Uterus (tissue), 4 donors: ENCODE measurements at places on chromosomes 7 and 10. TPM values are rescaled to one million over a fixed set of nuclear protein-coding genes. Genes with fewer than 3 reads are reported as not detected.
A peak's percentile ranks its signal among the peaks of the same experiment; 100 is the strongest.

- DNase-seq: no peak
- no peaks in the 10 kb centered on the region for H3K36me3 ChIP-seq
- H3K4me3 ChIP-seq: no peak overlapping the region
- no peaks in the 10 kb centered on the region for H3K4me1 ChIP-seq
- H3K27me3 ChIP-seq: no peaks in the 10 kb centered on the region
Measured at GRCh38 chr10:59864141-59864962, 42.0 kb downstream of the CCDC6 start.

GRCh38 chr10:9362721-9363120 is 1308.2 kb downstream of the GATA3 start:
- DNase-seq: no peak
- no peaks in the 10 kb centered on the region for H3K4me1 ChIP-seq
- no peaks in the 10 kb centered on the region for H3K27me3 ChIP-seq
- H3K4me3 ChIP-seq: no peak overlapping the region

DNA sequence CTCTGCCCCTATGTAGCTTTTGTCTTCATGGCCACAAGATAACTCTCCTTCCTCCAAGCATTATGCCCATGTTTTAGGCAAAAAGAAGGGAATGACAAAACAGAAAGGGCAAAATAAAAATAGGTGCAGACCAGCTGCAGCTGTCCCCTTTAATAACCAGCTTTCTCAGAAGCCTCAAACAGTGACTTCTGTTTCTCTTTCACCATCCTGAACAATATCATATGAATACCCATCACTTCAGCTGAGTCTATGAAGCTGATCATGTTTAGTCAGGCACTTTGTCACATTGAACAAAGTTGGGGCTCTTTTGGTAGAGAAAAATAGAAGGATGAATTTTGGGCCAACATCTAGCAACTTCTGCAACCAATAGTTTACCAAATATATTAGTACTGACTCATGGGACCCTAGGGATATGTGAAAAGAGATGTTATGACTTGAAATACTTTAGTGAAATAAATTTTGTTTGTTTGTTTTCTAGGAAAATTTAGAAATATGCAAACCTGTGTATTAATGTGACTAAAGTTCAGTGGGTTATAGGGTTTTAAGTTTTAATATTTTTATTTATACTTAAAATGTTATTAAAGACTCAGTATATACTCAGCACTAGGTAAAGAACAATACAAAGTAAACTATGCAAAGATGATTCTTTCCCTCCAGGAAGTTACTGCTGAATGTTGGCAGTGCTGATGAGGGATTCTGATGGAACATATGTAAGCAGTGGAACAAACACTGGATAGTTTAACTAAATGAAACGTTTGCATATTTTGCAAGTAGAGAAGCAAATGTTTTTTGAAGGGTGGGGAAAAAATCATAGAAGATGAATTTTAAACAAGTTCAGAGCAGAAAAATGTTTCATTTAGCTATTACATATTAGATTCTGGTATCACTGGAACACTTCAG is 133.7 kb downstream of the FOXP2 start:
- H3K4me3 ChIP-seq: no peak overlapping the region
- H3K27ac ChIP-seq: no peak overlapping the region
- DNase-seq: no peak
- no peaks in the 10 kb centered on the region for H3K27me3 ChIP-seq
- H3K36me3 ChIP-seq: no peaks in the 10 kb centered on the region

DNA sequence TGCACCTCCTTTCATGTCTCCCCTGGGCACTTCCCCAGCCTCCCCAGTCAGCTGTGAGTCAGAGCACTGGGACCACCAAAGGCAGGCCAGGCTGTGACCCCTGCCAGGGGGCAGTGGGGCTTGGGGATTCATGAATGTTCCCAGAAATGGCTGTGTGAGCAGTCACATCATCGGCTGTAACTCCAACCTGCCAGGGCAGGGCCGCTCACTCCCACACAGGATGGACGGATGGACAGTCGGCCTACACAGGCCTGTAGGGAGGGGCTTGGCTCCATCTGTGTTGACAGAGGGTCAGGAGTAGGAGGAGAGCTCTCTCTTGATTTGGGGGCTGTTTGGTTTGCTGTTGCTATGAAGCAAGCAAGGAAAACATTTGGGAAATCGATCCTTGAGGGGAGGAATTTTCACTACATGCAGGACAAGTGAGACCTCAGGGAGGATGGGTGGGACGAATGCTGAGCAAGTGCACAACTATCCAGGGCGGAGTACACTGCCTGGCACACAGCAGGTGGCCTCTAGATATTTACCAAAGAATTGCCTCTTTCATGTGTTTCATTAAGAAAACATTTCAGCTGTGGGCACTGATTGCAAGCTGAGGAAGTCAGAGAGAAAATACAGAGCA is 2.9 kb upstream of the IGFBP1 start:
- H3K27me3 ChIP-seq: no peaks in the 10 kb centered on the region
- no peak for DNase-seq
- no peak overlapping the region for H3K4me3 ChIP-seq
- no peaks in the 10 kb centered on the region for H3K36me3 ChIP-seq

DNA sequence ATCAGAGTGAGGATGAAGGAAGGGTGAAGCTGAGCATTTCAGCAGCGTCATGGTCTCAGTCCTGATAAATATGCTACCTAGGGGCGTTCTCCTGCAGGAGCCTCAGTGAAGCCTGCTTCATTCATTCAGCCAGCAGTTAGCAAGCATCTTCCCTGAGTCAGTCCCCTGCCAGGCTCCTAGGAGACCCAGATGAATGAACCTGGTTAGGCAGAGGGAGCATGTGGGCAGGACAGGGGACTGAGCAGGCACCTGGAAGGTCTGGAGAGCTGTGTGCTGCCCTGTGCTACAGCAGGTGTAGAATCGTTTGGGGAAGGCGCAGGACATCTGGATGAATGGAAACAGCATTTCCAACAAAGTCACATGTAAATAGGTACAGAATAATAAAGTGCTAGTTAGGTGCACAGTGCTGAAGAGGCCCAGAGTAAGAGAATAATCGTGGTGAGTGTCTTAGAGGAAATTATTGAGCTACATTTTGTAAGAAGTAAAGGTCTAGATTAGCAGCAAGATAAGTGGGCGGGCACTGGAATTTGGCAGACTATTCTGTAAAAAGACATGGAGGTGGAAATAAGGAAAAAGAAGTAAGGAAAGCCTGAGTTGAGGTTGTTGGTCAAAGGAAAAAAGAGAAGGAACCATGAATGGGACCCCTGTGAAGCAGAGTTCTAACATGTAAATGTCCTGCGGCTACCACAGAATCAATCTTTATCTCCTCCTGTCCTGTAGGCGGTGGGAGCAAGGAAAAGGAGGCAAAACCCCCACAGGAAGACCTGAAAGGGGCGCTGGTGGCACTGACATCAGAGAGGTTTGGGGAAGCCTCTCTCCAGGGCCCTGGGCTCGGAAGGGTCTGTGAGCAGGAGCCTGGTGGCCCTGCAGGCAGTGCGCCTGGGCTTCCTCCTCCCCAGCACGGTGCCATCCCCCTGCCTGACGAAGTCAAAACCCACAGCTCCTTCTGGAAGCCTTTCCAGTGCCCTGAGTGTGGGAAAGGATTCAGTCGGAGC is 12.0 kb downstream of the ZSCAN25 start:
- no peaks in the 10 kb centered on the region for H3K36me3 ChIP-seq
- no peak overlapping the region for H3K4me3 ChIP-seq
- no peaks in the 10 kb centered on the region for H3K4me1 ChIP-seq
- no peak for DNase-seq

DNA sequence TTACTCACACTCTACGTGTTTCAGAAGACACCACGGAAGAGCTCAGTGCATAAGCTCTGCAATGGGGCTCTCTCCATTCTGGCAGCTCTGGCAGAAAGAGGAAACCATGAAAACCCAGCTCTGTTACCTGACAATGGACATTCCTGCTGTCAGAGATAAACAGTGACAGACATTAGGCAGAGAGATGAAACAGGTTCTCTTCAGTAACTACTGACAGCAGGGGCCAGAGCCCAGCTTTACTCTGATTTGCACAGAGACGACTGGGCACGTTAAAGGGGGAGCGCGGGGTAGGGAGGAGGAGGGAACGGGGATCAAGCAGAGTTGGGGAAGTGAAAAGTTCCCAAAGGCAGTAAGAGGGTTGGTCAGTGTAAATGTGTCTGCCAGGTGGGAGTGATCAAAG is 206.1 kb downstream of the RAMP3 start:
- no peak for DNase-seq
- no peaks in the 10 kb centered on the region for H3K27me3 ChIP-seq
- no peaks in the 10 kb centered on the region for H3K36me3 ChIP-seq
- H3K27ac ChIP-seq: no peak overlapping the region
- H3K4me3 ChIP-seq: no peak overlapping the region
- H3K4me1 ChIP-seq: no peaks in the 10 kb centered on the region

DNA sequence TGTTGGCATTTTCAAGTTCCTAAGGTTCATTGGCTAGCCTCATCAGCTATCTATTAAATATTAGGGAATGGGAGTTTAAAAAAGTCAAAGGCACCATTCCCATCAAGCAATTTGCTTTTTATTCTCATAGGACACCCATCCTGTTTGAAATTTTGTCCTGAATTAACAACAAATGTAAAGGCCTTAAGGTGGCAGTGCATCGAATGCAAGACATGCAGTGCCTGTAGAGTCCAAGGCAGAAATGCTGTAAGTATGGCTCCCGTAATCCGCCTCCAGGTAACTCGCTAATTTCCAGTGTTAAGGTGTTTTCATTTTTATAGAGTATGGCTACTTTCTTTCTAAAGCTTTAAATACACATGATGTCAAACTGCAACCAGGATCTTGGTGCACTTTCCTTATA is 141.9 kb upstream of the SAMD8 start:
- H3K27ac ChIP-seq: no peak overlapping the region
- peaks cover 5% of the 10 kb centered on the region for H3K4me1 ChIP-seq
- no peak overlapping the region for H3K4me3 ChIP-seq
- no peaks in the 10 kb centered on the region for H3K27me3 ChIP-seq
- H3K36me3 ChIP-seq: no peaks in the 10 kb centered on the region

DNA sequence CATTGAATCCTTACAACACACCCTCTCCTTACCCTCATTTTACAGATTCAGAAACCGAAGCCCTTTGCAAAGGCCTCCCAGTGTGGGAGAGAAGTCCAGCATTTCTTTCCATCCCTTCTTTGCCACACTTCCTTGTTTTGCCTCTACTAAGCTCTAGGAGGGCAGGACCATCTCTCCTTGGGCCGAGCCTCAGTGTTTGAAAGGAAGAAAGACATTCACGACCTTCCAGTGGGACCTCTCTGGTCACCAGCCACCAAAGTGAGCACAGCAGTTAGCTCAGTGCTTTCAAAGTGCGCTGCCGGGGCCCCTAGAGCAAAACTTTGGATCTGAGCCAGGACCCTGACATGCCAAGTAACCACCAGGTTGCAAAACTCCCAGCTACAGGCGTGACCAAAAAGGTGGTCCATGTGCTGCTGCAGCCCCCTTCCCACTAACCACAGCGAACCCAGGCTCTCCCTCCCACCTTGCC is 12.4 kb downstream of the CTBP2 start:
- DNase-seq: peak; percentile 57
- H3K27me3 ChIP-seq: no peaks in the 10 kb centered on the region
- no peaks in the 10 kb centered on the region for H3K36me3 ChIP-seq
- H3K4me3 ChIP-seq: no peak overlapping the region
- peak overlapping the region; percentile 82 for H3K27ac ChIP-seq

DNA sequence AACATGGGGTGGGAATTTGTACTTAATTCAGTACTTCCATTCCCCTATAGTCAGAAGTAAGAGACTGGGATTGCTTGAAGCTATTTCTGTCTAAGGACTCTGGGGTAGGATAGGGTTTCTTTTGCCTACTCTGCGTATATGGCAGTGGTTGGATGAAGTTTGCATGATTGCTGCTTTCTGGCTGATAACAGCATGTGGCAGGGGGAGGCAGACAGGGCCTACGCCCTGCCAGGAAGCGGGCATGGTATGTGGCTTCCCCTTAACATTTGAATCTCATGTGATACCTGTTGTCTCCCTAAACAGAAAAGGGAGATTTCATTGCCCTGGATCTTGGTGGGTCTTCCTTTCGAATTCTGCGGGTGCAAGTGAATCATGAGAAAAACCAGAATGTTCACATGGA is 57.1 kb downstream of the TACR2 start:
- H3K27ac ChIP-seq: no peak overlapping the region
- H3K4me3 ChIP-seq: no peak overlapping the region

DNA sequence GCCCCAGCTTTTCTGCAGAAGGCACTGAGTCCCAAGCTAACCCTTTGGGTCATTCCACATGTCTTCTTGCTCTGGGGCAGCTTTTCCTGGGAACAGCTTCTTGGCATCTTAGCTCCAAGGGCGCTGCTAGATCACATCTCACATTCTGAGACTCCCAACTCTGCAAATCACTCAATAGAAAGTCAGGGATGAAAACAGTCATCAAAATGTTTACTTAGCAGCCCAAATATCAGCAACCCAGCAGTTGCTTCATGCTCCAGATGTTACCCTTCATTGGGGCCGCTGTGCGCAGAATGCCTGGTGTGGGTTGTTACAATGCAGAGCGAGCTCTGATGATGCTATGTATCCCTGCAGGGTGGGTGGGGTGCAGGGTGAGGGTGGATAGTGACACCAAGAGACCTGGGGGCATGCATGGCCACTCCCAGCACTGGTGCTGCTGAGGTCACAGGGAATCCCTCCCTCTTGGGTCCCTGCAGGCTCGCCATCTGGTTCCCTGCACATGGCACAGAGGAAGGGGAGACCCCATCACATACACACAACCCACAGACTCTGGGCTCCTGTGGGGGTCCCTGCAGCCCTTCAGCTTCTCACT is 19.0 kb downstream of the WDFY4 start:
- no peak overlapping the region for H3K4me3 ChIP-seq
- no peaks in the 10 kb centered on the region for H3K4me1 ChIP-seq
- H3K36me3 ChIP-seq: no peaks in the 10 kb centered on the region
- DNase-seq: no peak

DNA sequence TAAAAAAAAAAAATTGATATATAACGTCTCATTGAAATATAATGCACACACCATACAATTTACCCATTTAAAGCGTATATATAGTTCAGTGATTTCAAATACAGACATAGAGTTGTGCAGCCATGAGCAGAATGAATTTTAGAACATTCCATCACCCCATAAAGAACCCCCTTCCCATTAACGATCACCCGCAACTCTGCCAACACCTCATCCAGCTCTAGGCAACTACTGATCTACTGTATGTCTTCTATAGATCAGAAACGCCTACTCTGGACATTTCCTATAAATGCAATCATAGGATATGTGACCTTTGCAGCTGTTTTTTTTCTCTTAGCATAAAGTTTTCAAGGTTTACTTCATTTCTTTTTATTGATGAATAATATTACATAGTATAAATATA is 33.4 kb upstream of the GPAM start:
- H3K36me3 ChIP-seq: no peaks in the 10 kb centered on the region
- H3K4me3 ChIP-seq: no peak overlapping the region
- H3K27ac ChIP-seq: no peak overlapping the region
- H3K27me3 ChIP-seq: no peaks in the 10 kb centered on the region
- no peaks in the 10 kb centered on the region for H3K4me1 ChIP-seq
- no peak for DNase-seq

GRCh38 chr7:52944921-52945320 is 90.5 kb upstream of the POM121L12 start:
- H3K27me3 ChIP-seq: no peaks in the 10 kb centered on the region
- H3K4me3 ChIP-seq: no peak overlapping the region
- H3K4me1 ChIP-seq: no peaks in the 10 kb centered on the region
- H3K27ac ChIP-seq: no peak overlapping the region
- no peaks in the 10 kb centered on the region for H3K36me3 ChIP-seq

- no peaks in the 10 kb centered on the region for H3K27me3 ChIP-seq
- no peak for DNase-seq
- H3K36me3 ChIP-seq: no peaks in the 10 kb centered on the region
- no peak overlapping the region for H3K4me3 ChIP-seq
Measured at GRCh38 chr10:116253716-116254115, 19.3 kb downstream of the GFRA1 start.

The UTF1 gene
- not detected for total RNA-seq

The CPEB3 gene
- total RNA-seq: 4.1 TPM

The WDFY4 gene
- total RNA-seq: 5.2 TPM

The GPR85 gene
- not detected for total RNA-seq

The GIMAP7 gene
- total RNA-seq: 30.7 TPM

The EEPD1 gene
- 18.4 TPM for total RNA-seq

The FFAR4 gene
- total RNA-seq: not detected
